GM13977 (cell line): ENCODE measurements at places on chromosomes 5 and 9.

DNA sequence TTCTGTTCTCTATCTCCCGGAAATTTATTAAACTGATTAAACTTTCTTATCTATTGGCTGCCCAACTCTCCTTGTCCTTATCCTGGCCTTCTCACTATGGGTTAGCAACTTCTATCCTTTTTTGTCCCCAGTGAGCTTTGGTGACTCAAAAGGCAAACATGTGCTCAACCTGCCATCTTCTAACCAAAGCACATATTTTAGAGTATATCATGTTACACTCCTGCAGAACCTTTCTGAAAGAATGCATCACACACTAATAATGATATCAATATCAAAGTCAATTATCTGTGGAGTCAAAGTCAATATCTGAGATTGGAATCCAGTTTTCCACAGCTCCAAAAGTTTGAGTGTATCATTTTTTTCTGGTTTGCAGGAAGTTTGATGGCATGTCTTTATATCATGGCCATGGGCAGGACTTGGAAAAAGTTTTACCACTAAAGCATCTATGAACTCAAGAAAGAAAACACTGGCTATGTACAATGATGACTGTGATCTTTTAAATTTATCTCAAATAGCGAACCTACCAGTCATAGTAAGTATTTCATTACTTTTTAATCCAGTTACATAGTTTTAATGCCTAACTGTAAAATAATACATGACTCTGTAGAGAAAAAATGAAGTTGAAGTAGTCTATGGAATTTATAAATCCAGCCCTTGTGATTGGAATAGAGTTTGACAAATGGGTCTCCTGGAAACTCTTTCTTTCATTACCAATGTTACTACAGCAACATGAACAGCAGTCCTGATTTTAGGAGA, 166.8 kb downstream of the DROSHA start:
- no peak for DNase-seq

DNA sequence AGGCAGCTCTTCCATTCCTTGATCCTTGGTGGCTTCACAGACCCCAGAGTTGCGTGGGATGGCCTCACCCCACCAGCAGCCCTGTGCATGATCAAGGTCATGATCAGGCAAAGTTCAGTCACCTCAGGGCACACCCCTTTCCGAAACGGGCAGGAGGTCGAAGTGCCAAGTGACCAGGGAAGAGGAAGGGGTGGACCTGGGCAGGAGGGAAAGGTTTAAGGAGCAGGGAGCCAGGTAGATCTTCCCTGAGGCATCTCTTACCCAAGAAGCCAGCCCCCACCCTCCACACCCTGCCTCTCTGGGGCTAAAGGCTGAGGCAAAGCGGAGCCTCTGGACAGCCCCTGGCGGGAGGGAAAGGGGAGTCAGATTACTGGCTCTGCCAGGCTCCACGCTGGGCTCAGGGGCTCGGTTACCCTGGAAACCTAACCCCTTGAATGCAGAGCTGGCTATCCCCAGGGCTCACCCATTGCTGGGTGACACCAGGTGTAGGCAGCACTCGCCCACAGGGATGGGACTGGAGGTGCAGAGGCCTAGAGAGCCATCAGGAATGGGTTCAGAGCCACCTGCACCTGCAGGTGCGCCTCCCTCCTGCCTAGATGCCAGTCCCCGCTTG, 3.6 kb downstream of the MGAT4B start:
- DNase-seq: no peak

DNA sequence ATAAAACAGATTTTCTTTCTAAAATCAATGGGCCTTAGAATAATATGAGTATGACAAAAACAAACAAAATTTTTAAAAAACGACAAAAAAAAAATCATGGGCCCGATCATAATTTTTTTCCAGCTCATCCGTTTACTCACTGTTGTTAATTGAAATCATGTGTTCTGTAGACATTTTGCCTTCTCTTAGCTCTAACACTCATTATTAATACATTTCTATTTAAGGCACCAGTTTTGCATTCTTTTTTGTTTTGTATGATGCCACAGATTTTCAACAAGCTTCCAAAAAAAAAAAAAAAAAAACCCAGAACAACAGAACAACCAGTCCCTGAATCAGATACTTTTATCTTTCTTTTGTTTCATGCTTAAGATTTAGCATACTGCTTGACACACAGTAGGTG, 86.4 kb downstream of the PRLR start:
- DNase-seq: no peak

DNA sequence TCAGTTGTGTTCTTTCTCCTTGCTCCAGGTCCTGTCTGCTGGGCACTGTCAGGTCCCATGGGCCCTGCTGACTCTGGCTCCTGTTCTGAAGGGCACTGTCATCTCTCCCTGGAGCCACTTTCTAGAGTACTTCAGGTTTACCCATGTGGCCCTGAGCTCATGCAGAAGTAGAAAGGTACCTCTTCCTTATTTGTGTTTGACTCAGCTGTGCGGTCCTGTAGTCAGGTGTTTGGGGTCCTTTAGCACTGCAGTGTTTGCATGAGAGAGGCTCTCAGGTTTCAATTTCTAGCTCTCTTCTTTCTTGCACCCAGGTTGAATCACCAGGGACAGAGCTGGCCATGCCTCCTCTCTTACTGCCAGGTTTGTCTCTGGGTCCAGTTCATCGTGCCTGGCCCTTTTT, 71.5 kb downstream of the HSPA4 start:
- no peak for DNase-seq

- DNase-seq: no peak
Observed at GRCh38 chr9:137643921-137644320, 25.1 kb downstream of the EHMT1 start.

DNA sequence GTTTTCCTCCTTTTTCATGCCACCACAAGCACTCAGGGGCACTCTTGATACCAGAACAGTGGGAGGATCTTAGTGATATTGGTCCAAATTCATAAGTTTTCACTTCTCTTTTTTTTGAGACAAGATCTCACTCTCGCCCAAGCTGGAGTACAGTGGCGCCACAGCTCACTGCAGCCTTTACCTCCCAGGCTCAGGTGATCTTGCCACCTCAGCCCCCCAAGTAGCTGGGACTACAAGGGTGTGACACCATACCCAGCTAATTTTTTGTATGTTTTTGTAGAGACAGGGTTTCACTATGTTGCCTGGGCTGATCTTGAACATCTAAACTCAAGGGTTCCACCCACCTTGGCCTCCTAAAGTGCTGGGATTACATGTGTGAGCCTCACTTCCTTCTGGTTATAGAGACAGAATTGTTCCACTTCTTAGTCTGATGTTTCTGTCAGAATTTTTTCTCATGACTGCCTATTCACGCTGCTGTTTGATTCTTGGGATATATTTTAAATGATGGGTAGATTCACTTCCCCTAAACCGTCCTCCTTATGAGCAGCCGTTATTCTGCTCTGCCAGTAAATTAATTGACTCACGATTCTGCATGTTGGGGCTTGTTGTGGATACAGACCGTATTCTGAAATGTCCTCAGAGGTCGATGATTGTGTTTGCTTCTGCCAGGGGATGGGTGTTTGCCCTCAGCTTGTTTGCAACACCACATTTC, 30.8 kb downstream of the MTAP start:
- no peak for DNase-seq

GRCh38 chr9:24242576-24242975, 303.1 kb downstream of the IZUMO3 start:
- DNase-seq: no peak

GRCh38 chr5:140364472-140364765, 4.4 kb downstream of the SLC4A9 start:
- no peak for DNase-seq

DNA sequence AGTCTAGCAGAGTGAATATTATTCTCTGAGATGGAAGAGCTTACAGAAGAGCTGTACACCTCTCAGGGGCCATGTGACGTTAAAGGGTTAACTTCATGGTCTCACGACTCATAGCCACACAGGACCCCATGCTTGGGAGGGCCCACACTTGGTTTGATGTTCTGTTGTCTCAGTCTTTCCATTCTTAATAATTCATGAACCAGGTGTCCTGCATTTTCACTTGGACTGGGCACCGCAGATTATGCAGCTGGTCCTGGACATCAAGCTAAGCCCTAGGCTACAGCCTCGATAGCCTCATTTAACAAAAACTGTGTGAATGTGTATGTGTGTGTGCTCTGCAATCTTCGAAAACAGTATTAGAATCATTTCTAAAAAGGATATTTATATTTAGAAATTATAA, 323.5 kb downstream of the PLK2 start:
- DNase-seq: no peak

GRCh38 chr5:103434057-103434456, 128.5 kb downstream of the NUDT12 start:
- DNase-seq: no peak

- DNase-seq: no peak
Observed at GRCh38 chr5:169723103-169723831, 86.2 kb downstream of the DOCK2 start.

- no peak for DNase-seq
Observed at GRCh38 chr9:87322840-87323635, 174.6 kb upstream of the DAPK1 start.

DNA sequence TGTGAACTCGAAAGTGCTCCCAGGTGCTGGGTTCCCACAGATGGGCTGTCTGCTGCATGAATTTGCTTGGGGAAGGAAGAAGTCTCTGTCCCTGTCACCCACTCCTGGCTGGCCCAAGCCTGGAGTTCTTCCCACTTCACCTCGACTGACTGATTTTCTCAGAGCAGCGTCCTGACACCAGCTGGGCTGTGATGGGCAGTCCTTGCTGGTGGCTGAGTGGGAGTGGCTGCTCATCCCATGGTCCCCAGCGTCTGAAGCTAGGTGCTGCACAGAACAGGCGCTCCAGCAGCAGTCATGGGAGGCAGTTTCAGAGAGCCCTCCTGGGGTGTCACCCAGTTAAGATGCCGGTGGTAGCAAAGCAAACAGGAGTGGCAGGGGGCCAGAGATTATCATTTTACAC, 10.1 kb upstream of the NEURL1B start:
- no peak for DNase-seq

- no peak for DNase-seq
Observed at GRCh38 chr5:158320178-158320674, 461.3 kb upstream of the CLINT1 start.
